Activated T-helper 2 cell treated with anti-CD3 and anti-CD28 coated beads, Interferon-gamma antibody, Interleukin-2, Interleukin-4, amounts not matched to agents 10 μg/mL and 5 μg/mL and 100 μg/mL, durations not matched to agents 14 hours and 24 hours and 36 hours (primary cell): ENCODE measurements at places on chromosomes 5 and 9.

DNA sequence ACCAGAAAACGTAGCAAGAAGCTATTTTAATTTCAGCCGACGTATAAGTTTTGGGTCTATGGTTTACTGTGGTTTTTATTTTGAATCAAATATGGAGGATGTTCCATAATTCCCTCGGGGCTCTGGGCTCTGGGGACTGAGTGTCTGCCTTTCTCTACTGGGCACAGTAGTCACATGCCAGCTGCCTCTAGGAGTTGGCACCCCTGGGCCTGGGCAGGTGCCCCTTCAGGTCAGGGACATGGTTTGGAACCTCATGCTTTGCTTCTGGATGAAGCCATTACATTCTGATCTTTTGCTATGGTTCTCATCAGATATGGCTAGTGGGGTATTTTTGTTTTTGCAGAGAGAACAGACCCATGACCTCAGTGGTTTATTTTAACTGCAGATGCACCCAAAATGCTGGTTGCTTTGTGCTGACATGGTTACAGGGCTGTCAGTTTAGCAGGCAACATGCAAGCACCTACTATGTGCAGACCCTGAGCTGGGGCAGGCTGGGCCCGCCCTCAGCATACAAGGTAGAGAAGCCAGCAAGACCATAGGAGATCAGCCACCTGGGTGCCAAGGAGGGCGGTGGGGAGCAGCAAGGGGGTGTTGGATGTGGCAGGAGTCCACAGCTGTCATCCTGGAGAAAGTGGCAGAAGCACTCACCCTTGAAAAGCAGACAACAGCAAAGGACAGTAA is 54.5 kb upstream of the PSD2 start:
- no peak for DNase-seq

DNA sequence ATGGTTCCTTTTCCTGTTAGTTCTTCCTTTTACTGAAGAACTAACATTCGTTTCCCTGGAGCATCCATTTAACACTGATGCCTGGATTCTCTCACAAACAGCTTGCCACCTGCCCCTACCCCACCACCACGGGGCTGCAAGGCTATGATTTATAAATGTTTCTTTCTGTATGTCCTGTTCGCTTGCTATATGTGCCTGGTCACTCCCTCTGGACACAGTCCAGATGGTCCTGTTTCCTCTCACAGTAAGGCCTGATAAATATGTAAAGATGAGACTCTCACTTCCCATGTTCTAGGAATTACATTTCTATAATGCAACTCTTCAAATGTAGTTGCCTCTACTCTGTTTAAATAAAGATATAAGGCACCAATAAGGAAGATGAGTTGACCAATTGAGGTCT is 146.4 kb upstream of the SHB start:
- no peak for DNase-seq

DNA sequence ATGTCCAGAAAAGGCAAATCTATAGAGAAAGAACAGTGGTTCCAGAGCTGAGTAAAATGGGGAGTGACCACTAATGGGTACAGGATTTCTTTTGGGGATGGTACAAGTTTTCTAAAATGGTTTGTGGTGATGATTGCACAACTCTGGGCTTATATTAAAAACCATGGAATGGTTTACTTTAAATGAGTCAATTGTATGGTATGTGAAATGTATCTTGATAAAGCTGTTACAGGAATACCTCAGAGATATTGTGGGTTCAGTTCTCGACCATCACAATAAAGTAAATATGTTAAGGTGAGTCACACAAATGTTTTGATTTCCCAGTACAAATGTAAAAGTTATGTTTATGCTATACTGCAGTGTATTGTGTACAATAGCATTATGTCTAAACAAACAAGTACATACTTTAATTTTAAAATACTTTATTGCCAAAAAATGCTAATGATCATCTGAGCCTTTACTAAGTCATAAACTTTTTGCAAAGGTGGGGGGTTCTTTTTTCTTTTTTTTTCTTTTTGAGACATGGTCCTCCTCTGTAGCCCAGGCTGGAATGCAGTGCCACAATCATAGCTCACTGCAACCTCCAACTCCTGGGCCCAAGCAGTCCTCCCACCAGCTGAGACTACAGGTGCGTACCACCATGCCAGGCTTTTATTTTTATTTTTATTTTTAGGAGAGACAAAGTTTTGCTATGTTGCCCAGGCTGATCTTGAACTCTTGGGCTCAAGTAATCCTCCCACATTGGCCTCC is 65.9 kb downstream of the SHOC1 start:
- DNase-seq: no peak

DNA sequence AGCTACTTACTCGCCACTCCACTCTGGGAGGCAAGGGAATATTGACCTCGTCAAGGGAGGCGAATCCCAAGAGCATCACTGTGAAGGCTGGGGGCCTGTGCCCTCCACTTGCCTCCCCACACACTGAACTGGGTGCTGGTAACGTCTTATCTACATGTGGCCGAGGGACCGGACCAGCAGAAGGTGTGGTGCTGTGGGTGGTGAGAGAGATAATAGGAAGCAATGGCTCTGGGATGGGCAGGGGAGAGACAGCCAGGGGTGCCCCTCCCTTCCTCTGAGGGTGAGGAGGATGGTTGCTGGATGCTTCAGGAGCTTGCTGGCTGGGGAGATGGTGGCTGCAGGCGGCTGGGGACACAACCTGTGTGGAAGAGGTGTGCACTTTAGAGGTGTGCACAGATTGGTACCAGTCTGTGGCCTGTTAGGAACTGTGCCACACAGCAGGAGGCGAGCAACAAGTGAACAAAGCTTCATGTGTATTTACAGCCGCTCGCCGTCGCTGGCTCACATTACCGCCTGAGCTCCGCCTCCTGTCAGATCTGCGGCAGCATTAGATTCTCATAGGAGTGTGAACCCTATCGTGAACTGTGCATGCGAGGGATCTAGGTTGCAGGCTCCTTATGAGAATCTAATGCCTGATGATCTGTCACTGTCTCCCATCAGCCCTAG is 100.3 kb downstream of the ENTREP1 start:
- no peak for DNase-seq

- DNase-seq: no peak
These were observed 2.6 kb downstream of the AMACR start for GRCh38 chr5:34005211-34005610.

- no peak for DNase-seq
These were observed 5.0 kb upstream of the SET start for GRCh38 chr9:128684065-128684324.

DNA sequence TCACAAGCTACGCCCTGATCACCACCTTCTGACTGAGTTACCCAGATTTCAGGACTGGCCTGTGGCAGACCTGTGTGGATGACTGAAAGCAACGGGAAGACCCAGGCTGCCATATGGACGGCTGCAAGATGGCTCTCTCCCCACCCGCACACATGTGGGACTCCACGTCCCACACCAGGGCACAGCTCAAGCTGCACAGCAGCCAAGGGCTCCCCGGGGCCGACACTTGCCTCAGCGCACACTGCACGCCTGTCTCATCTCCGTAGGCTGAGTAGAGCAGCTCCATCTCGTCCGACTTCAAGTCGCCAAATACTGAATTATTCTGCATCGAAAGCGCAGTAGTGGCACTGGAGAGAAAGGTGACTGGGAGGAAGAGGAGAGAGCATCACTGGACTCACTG is 14.5 kb downstream of the BRD9 start:
- no peak for DNase-seq

- no peak for DNase-seq
These were observed 15.7 kb downstream of the LVRN start for GRCh38 chr5:115977988-115978387.

- no peak for DNase-seq
These were observed 31.4 kb downstream of the ZCCHC7 start for GRCh38 chr9:37151812-37152211.

GRCh38 chr5:81070571-81071255 is 110.5 kb downstream of the RASGRF2 start:
- DNase-seq: no peak

GRCh38 chr5:128766406-128766805 is 198.9 kb upstream of the SLC27A6 start:
- no peak for DNase-seq

DNA sequence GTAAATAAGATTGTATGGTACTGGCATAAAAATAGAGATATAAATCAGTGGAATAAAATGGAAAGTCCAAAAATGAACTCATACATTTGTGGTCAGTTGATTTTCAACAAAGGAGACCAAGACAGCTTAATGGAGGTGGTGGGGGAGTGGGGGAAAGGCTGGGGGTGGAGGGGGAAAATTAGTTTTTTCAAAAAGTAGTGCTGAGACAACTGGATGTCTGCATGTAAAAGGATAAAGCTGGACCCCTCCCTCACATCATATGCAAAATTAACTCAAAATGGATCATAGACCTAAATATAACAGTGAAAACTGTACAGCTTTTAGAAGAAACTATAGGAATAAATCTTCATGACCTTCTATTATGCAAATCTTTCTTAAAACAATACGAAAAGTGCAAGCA is 107.0 kb downstream of the HMHB1 start:
- no peak for DNase-seq

- no peak for DNase-seq
These were observed 64.9 kb downstream of the DOCK2 start for GRCh38 chr5:169701910-169702451.

DNA sequence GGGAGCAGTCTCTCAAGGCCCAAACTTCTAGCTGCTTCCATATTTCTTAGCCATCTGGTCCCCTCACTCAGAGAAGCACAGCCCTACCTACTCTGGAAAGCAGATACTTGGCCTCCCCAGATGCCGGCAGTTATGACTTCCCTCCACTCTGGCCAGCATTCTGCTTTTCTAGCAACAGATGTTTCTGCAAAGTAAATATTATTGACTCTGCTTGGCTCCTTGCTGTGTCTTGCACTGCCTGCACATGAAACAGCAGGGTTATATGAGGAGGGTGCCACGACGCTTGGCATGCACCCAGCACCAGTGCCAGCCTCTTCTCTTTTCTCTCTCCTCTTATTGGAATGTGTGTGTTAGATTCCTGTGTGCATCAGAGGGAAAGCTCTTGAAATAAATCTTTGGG is 99.7 kb downstream of the ARHGAP26 start:
- DNase-seq: no peak

DNA sequence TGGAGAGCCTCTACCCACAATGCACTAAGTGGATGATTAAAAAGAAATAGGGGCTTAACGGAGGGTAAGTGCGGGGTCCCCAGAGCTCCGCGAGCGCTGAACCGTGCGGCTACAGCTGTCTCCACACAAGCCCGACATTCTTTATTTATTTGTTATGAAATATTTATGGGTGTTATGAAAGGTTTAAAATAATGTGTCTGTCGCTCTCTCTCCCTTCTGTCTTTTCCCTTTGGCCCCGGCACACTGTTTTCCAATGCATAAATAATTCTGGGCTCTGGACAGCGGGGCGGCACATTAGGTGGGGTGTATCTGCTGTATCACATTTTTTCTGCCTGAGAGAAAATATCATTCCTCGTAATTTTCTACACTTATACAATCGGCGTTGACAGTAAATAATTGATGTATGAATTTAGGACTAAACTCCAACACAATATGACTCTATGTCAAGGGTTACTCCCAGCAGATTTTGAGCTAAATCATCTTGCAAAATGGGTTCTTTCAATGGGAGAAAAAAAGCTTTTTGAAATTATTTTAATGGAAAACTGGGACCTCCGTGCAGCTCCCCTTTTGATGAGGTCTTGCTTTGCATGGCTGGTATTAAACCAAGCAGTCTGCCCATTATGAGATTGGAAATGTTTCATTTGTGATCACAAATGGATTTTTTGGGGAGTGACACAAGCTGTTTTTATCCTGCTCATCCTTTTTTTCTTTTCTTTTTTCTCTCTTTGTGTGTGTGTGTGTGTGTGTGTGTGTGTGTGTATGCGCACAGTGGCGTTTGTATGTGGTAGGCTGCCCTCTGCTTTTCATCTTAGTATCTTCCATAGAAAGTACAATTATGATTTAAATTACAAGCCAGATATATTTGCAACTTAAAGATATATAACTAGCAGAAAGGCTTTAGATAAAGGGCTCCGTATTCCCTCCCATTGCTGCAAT is 370.6 kb upstream of the IRX4 start:
- no peak for DNase-seq

DNA sequence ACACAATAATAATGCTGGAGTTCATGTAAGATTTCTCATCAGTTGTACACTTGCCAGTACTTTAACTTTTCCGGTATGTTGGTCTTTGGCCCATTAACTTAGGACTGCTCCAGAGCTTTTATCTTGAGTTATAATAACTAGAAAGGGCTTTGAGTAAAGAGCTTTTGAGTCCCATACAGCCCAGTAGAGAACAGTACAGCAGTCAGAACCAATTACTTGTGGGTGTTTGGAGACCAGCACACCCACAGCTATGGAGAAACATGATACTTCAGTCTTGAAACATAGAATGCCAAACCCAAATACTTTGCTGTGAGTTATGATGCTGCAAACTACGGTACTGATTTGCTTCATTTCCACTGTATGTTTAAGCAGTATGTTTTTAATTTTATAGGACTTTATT is 374.3 kb downstream of the CCDC171 start:
- DNase-seq: no peak

GRCh38 chr5:109196823-109197160 is 213.0 kb downstream of the PJA2 start:
- DNase-seq: no peak

DNA sequence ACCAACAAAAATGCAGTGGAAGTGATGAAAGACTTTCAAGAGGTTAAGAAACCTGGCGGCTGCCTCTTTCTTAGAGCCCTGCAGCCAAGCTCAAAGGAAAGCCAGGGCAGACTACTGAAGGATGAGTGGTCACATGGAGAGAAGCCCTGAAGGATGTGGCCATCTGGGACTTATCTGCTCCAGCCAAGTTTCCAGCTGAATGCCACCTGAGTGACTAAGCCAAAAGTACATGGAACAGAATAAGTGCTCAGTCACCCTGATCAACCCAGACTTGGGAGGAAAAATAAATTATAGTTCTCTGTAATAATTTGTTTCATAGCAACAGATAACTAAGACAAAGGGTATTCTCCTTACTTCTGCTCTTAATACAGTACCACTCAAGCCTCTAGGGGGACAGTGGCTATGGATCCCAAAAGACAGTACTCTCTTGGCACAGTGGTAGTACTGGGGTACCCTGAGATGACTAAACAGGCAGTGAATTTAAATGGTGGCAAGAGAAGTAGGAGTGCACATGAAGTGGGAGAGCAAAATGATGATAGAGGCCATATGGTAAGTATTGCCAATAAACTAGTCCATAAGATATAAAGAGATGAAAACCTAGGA is 182.3 kb downstream of the ELAVL2 start:
- no peak for DNase-seq

- DNase-seq: no peak
These were observed 235.5 kb upstream of the ACTBL2 start for GRCh38 chr5:57718155-57718554.

- no peak for DNase-seq
These were observed 10.4 kb upstream of the DEPDC1B start for GRCh38 chr5:60710362-60710761.

DNA sequence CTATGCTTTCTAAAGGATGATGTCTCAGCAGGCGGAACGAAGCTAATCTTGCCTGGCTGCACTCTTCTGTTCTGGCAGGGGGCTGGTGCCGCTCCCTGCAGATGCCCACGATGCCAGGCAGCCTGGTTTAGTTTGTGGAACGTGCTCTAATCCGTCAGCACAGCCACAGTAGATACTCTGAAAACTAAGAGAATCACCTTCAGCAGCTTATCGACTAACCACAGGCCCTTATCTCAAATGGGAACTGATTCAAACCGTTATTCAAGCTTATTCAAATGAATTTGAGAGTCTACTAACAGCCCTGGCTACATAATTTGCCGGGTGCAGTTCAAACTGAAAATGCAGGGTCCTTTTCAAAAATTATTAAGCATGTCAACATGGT is 246.6 kb upstream of the ANKRD55 start:
- peak; percentile 42 for DNase-seq

- no peak for DNase-seq
These were observed 90.2 kb upstream of the SH3GL2 start for GRCh38 chr9:17488662-17489061.

- DNase-seq: no peak
These were observed 63.8 kb upstream of the SLC25A51 start for GRCh38 chr9:37967761-37968080.

GRCh38 chr5:15731699-15732098 is 231.7 kb downstream of the FBXL7 start:
- DNase-seq: no peak
